ENCODE measurements at places on chromosomes 7 and 10. TPM values are rescaled to one million over a fixed set of nuclear protein-coding genes. Genes with fewer than 3 reads are reported as not detected.

- DNase-seq, result no peak
Measured at GRCh38 chr10:73901261-73901660, 9.7 kb upstream of the PLAU start.

DNA sequence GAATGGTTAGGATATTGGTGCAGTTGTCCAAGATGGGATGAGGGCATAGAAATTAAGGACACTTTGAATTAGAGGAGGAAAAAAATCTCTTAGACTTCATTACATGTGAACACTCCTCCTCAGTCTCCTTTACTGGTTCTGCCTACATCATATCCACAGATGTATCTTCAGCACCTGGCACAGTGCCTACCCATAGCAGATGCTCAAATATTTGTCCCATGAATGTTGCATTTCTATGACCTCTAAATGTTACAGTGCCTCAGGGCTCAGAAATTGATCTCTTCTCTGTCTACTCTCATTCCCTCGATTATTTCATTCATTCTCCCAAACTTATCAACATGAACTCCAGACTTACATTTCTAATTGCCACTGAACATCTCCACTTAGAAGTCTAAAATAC, 17.1 kb downstream of the CNNM1 start:
- no peak for DNase-seq

- DNase-seq, result no peak
Measured at GRCh38 chr7:66758950-66759628, 18.6 kb downstream of the RABGEF1 start.

DNA sequence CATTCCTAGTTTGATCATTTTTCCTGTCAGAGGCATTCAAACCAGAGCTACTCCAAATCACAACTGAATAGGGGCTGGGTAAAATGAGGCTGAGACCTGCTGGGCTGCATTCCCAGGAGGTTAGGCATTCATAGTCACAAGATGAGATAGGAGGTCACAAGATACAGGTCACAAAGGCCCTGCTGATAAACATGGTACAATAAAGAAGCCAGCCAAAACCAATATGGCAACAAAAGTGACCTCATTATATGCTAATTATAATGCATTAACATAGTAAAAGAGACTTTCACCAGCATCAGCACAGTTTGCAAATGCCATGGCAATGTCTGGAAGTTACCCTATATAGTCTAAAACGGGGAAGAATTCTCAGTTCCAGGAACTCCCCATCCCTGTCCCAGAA, 37.3 kb downstream of the TWIST1 start:
- DNase-seq, result no peak

GRCh38 chr7:2128601-2129322, 104.0 kb downstream of the MAD1L1 start:
- DNase-seq, result no peak

- no peak for DNase-seq
Measured at GRCh38 chr7:28083164-28083997, 97.2 kb downstream of the JAZF1 start.

DNA sequence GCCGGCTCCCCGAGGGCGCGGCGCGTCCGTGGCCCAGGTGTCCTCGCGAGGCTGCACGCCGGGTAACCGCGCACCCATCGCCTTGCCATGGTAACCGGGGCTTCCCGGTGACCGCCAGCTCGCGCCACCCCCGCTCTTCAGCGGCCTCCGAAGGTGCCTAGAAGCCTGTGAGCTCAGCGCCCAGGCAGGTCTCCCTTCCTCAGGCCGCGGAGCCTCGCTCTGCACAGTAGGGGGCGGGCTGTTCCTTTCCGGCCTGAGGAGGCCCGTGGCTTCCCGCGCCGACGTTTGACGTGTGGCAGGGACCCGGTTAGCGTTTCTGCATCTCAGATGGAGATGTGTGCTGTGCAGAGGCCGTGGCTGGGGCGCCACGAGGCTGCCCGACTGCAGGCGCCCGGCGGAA, 117.1 kb downstream of the DYNC2I1 start:
- no peak for DNase-seq

Gene LRRC17
- 97.2 TPM for polyA plus RNA-seq

Gene RBM20
- polyA plus RNA-seq, result 5.2 TPM

Gene SH2D4B
- polyA plus RNA-seq, result 0.20 TPM

Gene CALHM1
- polyA plus RNA-seq, result 0.06 TPM
